NCI-H1930 (cell line): ENCODE measurements at places on chromosomes 3 and 15.

GRCh38 chr15:54772663-54773062 is 424.1 kb downstream of the RSL24D1 start:
- no peak for DNase-seq

DNA sequence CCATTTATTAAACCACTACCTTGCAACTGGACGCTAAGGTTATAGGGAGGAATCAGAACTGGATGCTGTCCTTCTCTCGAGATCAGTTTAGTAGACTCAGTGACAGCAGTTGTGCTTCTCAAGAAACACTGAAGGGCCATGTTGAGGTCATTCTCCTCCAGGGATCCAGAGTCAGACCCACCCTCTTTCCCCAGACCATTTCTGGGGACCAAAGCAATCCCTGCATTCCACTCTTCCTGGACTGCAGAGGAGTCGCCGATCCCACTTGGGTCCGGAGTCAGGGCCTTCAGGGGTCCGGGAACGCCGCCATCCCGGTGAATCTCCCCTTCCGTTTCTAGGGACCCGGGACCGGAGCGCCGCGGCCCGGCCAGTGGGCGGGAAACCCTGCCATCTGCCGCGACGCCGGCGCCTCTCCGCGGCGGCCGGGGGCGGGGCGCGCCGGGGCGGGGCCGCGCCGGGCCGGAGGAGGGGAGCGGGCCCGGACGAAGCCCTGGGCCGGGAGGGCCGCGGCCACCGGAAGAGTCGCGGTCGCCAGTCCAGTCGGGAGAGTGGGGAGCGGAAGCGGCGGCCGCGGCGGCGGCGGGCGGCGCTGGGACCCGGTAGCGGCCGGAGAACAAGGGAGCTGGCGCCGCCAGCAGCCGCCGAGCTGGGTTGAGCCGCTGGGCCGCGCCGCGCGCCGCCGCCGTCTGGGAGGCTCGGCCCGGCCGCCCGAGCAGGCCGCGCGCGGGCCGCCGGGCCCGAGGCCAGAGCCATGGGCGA is at the start of gene DVL3:
TSS of gene DVL3 (plus strand) at position 493 of the 759 bp plus-strand sequence. CDS start at position 752, 259 bp downstream.
- DNase-seq, result peak; percentile 33

DNA sequence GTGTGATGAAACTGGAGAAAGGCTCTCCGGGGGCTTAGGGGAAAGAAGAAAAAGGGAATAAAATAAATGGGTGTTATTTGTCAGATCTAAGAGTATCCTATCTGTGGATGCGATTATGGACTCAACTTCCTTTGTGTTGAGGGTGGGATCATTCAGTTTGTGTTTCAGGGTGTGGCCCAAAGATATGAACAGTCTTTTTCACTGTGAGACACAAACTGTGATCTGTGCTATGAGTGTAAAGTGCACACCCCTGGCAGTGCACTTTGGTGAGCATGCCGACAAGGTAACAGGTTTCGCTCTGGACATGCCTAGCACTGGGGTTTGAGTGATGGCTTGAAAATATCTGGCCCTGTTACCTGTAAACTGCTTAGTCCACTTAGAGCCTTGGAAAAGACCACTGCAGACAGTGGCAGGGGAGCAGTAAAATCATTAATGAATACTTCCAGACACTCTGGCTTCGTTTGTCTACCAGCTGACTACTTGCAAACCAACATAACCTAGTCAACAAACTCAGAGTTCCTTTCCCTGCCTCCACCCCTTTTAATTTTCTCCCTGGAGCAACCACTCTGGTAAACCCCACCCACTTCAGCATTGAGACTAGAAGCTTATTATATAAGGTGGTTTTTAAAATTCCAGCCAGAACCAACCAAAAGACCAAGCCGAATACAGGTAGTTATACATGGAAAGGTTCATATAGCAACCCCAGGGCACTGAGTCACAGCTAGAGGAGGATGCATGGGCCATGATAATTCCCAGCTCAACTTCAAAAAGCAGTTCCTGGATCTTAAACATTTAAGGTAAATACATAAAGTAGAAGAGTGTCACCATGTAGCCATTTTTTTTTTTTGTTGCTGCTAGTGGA is 55.1 kb downstream of the TAMM41 start:
- no peak for DNase-seq

DNA sequence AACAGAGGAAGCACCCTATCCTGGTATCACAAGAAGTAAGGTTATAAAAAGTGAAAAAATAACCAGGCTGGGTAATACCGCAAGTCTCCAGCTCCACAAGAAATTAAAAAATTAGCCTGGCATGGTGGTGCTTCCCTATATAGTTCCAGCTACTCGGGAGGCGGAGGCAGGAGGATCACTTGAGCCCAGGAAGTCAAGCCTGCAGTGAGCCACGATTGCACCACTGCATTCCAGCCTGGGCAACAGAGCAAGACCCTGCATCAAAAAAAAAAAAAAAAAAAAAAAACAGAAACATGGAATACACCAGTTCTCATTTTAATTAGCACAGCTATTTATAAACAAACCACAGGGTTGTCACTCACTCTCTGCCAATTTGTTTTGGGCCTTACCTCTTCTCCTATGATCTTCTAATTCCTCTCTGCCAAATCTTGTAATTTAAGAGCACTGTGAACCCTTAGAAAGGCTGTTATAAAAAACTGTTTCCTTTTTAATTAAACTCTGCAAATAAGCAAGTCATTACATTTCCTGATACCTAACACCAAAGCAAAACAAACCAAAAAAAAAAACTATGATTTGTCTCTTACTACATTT is 22.6 kb downstream of the DCUN1D1 start:
- DNase-seq, result no peak
